ENCODE measurements at places on chromosomes 5 and 9. TPM values are rescaled to one million over a fixed set of nuclear protein-coding genes. Genes with fewer than 3 reads are reported as not detected.

MACIR gene
- 19.9 TPM for polyA plus RNA-seq

PLPP7 gene
- polyA plus RNA-seq, result 2.2 TPM

PCDHB15 gene
- 15.2 TPM for polyA plus RNA-seq

ANKRD34B gene
- polyA plus RNA-seq, result 0.26 TPM

CARTPT gene
- polyA plus RNA-seq, result not detected

HTR1A gene
- polyA plus RNA-seq, result not detected

CDC20B gene
- polyA plus RNA-seq, result 0.63 TPM

SPINK4 gene
- not detected for polyA plus RNA-seq

RNF180 gene
- polyA plus RNA-seq, result 9.0 TPM

BRD9 gene
- 43.7 TPM for polyA plus RNA-seq

PRR16 gene
- 2.1 TPM for polyA plus RNA-seq

RANBP17 gene
- 16.9 TPM for polyA plus RNA-seq

STX17 gene
- 35.2 TPM for polyA plus RNA-seq

INSL6 gene
- 0.38 TPM for polyA plus RNA-seq

TSLP gene
- polyA plus RNA-seq, result 0.16 TPM

SNCB gene
- not detected for polyA plus RNA-seq

MEIKIN gene
- not detected for polyA plus RNA-seq

MYMK gene
- polyA plus RNA-seq, result not detected

Data from renal pelvis (tissue), 12 donors.